Cardiac fibroblast (primary cell): ENCODE measurements at places on chromosomes 11 and 22.

DNA sequence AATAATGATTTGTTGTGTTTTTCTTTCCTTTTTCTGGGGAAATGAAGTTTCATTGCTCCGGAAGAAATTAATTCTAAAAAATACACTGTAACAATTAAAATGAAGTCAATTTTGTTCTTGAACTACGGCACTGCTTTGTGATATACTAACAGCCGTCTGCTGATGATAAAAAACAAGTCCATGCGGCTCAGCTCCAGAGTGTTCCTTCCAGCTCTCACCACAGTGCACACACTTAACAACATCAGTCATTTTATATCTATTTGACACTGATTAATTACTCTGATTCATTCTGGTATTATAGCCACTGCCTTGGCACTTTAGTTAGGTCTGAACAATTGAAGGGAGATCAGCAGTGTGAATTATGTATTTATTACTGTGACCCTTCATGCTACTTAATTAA is 97.4 kb upstream of the SLC6A5 start:
- no peak for DNase-seq

- DNase-seq = no peak
Measured at GRCh38 chr11:37597776-37598175, 999.7 kb upstream of the RAG2 start.

GRCh38 chr11:115347106-115347505 is 157.1 kb downstream of the CADM1 start:
- DNase-seq = no peak

- DNase-seq = no peak
Measured at GRCh38 chr11:129425214-129425613, 49.6 kb downstream of the BARX2 start.

GRCh38 chr22:22395245-22395644 is 113.3 kb downstream of the ZNF280B start:
- DNase-seq = no peak

GRCh38 chr11:27912916-27913315 is 195.0 kb downstream of the KIF18A start:
- no peak for DNase-seq

DNA sequence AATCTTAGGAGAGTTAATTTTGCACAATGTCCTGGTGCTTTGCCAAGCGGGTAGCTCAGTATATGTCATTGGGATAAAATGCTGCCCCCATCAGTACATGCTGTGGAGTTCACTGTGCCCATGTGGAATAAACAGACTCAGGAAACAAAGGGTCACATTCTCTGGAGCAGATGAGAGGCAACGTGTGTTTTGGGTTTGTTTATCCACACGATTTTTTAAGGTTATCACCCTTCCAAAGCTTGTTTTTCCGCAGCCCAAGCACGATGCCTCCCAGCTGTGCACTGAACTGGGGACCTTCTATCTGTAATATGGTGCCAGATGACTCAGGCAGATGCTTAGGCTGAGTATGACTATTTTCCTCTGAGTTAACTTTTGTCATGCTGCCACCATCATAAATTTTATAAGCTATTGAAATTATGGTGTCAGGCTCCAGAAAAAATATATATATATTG is 6.5 kb downstream of the OR4D6 start:
- DNase-seq = peak; percentile 22

DNA sequence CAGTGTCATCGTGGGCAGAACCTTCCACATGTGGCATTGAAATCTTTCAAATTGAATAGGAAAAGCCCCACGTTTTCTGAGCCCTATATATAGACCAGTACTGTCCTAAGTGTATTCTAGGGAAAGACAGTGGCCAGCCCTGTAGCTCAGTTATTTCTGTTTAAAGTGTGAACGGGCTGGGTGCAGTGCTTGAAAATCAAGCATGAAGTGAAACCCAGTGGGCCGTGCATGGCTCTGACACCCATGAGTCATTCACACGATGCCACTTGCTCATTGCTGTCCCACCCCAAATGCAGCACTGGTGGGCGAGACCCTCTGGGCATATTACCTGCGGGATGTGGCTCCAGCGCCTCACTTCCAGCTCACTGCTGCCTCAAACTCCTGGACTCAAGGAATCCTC is 29.8 kb upstream of the CCDC188 start:
- no peak for DNase-seq

DNA sequence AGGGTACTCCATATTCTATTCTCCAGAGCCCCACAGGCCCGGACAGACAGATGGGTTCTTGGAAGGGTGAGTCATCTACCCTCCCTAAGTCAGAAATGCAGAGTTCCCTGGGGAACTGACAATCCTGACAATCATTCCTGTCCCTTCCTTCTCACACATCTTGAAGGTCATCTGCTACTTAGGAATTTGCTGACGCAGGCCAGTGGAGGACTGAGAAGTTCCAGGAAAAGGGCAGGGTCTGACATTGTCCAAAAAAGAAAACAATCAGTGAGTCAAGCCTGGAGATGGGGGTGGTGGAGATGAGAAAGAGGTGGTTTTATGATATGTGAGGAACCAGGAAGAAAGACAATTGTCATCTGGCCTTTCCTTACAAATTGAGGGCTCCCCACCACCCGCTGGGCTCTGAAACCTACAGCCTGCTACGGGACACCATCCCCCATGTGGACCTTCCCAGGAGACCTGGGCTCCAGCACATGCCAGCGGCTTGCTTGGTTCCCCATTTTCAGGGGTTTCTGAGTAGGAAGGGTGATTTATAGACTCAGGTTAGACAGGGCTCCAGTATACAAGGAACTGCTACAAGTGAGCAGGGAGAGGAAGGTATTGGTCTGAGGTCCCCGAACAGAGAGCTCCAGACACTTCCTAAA is 12.9 kb downstream of the CD59 start:
- peak; percentile 96 for DNase-seq

GRCh38 chr11:86369668-86370067 is 5.0 kb upstream of the CCDC81 start:
- DNase-seq = no peak

DNA sequence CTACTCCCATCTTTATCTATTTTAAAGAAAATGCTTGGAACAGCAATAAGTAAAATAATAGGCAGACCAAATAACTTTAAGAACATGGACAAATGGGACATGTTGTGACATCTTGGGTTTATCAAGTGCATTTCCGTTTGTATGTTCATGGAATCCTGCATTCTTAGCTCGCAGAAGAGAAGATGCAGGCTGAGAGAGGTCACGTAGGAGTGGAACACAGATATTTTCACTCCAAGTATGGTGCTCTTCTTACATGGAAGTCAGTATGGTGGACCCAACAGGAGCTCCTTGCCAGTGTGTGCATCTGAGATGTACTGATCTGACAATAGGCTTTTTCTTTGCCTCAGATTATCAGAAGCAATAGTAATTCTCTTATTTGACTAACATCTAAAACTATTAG is 1.7 kb downstream of the E2F8 start:
- no peak for DNase-seq

DNA sequence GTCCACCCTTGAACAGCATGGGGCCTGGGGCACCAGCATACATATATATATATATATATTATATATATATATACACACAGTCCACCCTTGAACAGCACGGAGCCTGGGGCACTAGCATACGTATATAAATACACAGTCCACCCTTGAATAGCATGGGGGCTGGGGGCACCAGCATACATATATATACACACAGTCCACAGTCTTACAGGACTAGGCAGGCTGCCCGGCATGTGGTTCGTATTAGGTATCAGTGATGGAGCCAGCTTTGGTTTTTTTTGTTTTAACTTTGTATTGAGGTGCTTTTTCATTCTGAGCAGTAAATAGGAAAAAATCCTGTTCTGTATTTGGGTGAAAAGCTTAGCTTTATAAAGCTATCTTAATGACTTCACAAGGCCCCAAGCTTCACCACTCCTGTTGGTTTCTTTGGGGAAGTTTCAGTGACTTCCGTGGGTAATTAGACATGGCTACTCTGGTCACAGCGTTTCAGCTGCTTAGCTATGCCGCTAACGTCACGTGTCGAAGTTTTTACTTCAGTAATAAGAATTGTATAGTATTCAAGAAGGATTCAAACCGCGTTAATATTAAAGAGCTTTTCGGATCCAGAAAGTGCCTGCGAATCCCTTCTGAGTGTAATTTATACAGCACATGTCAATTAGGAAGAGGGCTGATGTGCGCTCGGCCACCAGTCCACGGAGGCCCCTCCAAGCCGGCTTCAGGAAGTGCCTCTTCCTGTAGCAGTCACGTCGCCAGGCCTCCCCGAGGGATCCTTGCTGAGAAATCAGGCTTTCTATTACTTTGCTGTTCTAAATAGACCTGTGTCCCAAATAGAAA is 179.7 kb downstream of the TBC1D22A start:
- DNase-seq = no peak

DNA sequence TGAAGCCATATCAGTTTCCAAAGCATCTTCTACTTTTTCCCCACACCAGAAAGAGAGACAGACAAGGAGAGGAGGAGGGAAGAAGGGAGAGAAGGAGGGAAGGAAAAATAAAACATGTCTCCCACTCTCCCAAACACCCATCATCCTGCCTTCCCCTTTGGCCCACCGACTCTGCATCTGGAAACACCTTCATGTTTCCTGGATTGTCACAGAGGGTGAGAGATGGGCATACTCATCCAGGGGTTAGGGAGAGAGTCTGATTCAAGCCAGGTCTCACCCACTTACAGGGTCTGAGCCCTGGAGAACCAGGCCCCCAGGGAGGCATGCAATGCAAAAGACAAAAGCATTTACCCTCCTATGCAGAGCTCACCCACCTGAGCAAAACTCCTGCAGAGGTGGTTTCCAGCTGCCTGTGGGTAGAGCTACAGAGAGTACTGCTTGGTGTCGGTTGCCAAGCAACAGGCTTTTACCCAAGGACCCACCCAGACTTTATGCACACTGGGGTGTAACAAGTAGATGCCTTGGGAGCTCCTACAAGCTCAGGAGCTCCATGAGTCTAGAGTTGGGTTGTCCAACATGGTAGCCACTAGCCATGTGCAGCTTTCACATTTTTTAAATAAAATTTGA is 33.4 kb downstream of the MN1 start:
- DNase-seq = no peak

DNA sequence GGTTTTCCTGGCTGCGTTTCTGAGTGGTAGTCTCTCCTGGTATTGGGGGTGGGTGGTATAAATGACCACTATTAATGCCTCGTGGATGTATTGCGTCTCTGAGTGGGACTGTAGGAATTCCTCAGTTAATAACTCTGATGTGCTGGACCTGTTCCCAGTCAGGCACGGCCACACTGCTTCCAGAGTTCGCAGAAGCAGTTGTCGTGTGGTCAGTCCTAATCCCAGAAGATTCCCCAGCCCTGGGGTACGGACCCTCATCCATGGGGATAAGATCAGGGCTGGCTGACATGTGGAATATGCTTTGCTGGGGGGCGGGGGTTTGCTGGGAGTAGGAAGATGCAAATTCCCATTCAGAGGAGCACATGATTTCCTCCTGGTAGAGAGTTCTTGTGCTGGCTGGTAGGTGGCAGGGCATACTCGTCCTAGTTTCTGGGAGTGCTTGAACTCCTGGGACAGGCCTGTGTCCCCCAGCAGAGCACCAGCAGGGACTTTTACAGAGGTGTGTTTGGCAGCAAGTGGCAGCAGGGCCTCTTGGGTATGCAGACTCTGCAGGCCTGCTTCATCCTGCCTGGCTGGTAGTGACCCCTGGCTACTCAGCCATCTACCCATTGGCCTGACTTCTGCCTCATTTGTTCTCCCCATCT is 157.4 kb downstream of the NAV2 start:
- no peak for DNase-seq

DNA sequence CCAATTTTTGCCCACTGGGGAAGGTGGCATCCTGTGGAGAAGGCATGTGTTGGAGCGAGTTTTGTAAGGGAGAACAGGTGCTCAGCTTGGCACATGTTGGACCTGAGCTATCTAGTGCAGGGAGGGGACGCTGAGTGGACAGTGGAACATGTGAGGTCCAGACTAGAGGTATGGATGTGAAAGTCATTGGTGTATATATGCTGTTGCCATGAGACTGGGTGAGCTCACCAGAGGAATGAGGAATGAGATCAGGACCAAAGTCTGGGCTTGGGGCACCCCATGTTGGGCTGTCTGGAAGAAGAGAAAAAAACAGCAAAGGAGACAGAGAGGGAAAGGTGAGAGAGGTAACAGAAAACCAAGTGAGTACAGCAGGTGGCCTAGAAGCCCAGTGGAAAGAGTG is 12.3 kb upstream of the SYT7 start:
- DNase-seq = no peak

DNA sequence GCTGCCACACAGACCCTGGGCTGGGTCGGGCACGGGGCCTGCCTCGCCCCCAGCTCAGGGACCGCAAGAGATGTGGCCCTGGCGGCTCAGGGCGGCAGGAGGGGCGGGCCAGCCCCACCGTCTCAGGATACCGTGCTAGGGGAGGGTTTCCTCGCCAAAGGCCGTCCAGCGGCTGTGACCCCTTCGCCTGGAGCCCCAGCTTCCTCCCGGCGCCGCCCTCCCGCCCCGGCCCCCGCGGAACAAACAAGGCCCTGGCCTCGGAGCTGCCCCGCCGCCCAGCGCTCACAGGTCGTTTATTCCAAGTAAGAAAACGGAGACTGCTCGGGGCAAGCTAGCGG is 543 bp upstream of the AP2A2 start:
- DNase-seq = no peak

DNA sequence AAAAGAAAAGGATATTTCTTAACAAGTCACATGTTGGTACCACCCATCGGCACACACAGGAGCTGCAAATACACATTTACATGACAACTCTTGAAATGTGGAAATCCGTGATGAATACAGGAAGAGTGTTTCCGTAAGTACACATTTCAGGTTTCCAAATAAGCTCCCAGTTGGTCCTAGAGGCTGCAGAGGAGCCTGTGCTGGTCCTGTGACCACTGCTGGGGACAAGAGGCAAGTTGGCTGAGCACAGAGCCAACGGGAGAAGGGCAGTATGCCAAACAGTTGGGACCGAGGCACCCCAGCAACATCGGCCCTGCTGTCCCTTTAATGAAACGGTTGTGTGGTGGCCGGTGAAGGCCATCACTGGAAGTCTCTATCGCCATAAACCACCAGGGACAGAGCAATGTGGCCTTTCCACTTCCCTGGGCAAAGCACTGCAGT is 38.5 kb upstream of the ARFGAP3 start:
- no peak for DNase-seq

DNA sequence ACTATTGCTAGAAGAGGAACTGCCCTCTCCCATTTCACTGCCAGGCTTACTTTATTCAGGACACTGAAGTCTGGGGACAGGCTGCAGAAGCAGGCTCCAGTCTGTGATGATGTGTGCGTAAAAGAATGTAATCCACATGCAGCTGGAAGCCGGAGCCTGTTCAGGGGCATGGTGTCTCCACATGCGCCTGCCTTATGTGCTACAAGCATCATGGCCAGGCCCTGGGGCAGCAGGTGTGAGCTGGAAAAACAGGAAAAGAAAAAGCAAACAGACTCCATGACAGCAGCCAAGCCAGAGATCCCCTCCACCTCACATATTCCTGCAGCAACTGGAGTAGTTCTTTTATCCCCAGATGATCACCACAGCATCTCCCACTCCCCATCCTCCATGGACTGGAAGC is 33.4 kb downstream of the ARFGAP2 start:
- DNase-seq = peak; percentile 69

GRCh38 chr22:48250286-48250895 is 1487.9 kb downstream of the TBC1D22A start:
- DNase-seq = no peak
